ENCODE measurements at places on chromosomes 16 and 17. TPM values are rescaled to one million over a fixed set of nuclear protein-coding genes. Genes with fewer than 3 reads are reported as not detected.

Gene MPV17L
- total RNA-seq, result not detected

Gene KCNH4
- total RNA-seq, result not detected

Gene OR2C1
- total RNA-seq, result not detected

Gene NACA2
- total RNA-seq, result not detected

Gene UMOD
- not detected for total RNA-seq

Gene HBQ1
- total RNA-seq, result not detected

Measured in PC-9 (cell line).